ENCODE measurements at places on chromosomes 11 and 22.

- no peak for DNase-seq
Observed at GRCh38 chr11:46240371-46240770, 37.1 kb upstream of the CREB3L1 start.

GRCh38 chr22:45966895-45967365 lies 10.0 kb downstream of the WNT7B start:
- no peak for DNase-seq

DNA sequence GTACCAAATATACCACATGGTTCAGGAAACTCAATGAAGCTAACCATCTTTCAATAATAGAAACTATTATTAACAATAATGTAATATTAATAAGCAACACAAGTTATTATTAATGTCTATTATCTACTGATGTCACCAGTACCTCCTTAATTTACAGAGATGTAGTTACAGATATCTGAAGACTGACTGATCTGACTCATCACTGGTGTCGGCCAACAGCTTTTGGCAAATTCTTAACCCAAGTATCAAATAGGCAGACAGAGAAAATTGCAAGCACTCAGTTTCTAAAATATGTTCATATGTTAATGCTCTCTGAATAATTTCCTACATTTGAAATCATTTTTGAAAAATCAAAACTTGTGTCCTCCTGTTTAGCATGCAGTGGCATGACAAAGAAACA lies 100.4 kb upstream of the DDI1 start:
- DNase-seq = no peak

DNA sequence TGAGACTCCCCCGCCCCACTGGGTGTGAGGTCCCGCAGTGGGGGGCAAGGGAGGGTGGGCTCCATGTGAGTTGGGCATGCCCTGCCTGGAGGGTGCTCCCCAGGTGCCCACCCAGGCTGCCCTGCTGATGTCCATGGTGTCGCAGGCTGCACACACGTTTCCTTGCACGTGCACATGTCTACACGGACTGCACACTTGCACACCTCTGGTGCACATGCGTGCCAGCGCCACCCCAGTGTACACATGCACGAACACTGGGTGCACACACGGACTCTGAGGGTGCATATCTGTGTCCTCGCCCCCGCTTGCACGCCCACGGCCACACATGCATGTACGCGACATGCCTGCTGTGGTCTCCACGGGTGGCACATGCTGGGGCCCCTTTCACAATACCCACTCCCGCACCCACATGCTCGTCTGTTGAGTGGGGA lies 35.2 kb upstream of the PRODH start:
- DNase-seq = no peak

DNA sequence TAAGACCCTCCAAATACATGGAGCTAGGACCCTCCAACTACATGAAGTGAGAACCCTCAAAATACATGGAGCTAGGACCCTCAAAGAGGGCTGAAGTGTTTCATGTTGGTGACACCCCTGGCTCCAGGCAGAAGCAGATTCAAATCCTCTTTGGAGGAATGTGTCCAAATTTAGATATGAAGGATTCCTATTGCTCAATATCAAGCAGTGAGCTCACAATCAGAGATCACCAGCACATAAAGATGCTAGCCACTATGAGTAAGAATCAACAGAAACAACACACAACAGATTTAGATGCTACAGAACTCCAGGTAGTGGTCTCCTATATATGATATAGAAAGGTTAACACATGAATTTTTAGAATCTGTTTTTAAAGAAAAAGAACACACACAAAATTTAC lies 11.2 kb upstream of the RAB3IL1 start:
- no peak for DNase-seq

GRCh38 chr22:45203150-45203951 lies 37.3 kb downstream of the KIAA0930 start:
- DNase-seq = no peak

- peak; percentile 61 for DNase-seq
Observed at GRCh38 chr11:92941676-92942571, 27.5 kb upstream of the MTNR1B start.

DNA sequence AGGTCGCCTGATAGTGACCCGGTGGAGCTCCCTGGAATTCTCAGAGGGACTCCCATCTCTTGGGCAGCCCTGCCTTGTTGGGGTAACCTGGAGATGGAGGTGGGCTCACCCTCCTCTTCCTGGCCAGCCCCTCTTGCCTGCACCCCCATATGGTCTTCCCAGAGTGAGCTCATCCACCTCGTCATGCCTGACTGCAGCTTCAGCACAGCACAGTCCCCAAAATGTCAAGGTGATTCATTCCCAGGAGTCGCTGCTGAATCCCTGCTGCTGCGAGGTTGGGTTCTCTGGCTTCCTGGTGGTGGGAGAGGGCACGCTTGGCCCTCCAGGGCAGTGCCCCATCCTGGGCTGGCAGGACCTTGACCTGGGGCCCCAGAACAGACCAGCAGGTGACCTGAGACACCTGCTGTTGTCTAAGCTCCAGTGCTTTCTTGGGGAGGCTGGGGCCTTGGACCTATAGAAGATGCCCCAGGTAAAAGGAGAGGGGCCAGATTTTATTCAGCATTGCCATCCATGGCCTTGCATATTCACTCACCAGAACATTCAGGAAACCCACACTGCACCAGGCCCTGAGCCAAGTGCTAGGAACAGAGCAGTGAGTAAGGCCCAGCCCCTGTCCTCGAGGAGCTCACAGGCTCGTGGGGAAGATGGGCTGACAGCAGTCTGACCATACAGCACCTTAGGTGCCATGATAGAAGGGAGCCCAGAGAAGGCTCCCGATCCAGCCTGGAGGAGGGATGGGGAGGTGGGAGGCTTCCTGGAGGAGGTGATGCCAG lies 72.9 kb downstream of the CACNA1I start:
- no peak for DNase-seq

DNA sequence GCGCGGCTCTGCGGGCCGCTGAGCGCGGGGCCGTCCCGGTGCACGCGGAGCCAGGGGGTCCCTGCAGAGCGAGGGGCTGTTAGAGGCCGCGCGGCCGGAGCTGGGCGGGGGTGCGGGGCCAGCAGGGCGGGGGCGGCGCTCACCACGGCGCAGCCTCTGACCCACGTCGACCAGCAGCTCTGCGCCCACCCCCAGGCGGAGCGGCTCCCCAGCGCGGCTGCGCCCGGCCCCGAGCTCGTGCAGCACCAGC lies 385 bp upstream of the SCO2 start:
- DNase-seq = no peak

GRCh38 chr11:126727381-126727780 lies 273.2 kb downstream of the KIRREL3 start:
- no peak for DNase-seq

GRCh38 chr11:84899134-84899533 lies 728.0 kb downstream of the DLG2 start:
- no peak for DNase-seq

- DNase-seq = peak; percentile 43
Observed at GRCh38 chr11:27296497-27296896, 66.5 kb downstream of the CCDC34 start.

- DNase-seq = peak; percentile 79
Observed at GRCh38 chr11:32829680-32830412, at the start of gene PRRG4. TSS of gene PRRG4 (plus strand) at chr11:32829927. CDS start at chr11:32830530, 603 bp downstream.

DNA sequence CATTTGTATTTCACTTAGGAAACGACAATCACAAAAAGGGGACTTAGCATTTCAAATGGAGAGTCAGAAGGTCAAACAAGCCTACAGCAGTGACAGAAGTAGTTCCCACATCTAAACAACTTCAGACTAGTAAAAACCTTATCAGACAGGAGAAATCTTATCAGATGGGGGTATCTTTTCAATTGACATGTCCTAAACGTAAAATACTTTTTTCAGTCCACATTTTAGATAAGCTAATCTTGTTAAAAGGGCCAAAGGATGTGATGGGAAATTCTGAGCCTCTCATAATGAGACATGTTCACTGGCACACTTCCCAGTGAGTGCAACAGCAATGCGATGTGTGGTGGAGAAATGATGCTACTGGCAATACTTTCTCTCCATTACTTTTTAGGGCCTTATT lies 2.4 kb downstream of the MAPK1 start:
- DNase-seq = no peak

- no peak for DNase-seq
Observed at GRCh38 chr22:49427341-49427740, 400.3 kb downstream of the BRD1 start.

GRCh38 chr11:2797741-2798361 lies 87.7 kb downstream of the CDKN1C start:
- no peak for DNase-seq

GRCh38 chr11:104094576-104094975 lies 58.1 kb downstream of the DDI1 start:
- DNase-seq = no peak

DNA sequence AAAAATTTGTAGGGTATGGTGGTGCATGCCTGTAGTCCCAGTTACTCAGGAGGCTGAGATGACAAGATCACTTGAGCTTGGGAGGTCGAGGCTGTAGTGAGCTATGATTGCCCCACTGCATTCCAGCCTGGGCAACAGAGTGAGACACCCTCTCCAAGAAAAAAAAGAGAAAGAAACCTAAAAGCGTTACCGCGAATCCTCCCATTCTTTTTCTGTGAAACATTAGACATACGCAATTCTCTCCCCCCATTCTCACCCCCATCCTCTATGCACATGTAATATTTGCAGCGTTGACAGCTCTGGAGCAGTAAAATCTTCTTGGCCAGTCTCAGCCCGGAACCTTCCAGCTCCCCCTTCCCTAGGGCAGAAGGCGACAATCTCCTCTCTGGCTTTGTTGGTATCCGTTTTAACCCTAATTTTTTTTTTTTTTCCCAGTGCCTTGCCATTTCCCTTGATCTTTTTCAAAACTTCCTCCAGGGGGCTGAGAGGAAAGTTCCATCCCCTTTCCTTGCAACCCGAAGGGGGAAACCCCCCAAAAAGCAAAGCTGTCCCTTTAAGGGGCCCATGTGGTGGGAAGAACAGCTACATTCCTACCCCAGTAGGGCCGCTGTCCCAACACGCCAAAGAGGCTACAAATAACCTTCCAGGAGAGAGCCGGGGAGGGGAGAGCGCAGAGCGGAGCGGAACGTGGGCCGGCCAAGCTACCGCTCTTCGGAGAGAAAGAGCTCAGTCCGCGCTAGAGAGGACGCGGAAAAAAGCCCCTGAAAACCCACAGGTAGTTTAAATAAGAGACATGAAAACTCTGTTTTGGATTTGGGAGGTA lies 1.9 kb downstream of the LRP4 start:
- peak; percentile 77 for DNase-seq

DNA sequence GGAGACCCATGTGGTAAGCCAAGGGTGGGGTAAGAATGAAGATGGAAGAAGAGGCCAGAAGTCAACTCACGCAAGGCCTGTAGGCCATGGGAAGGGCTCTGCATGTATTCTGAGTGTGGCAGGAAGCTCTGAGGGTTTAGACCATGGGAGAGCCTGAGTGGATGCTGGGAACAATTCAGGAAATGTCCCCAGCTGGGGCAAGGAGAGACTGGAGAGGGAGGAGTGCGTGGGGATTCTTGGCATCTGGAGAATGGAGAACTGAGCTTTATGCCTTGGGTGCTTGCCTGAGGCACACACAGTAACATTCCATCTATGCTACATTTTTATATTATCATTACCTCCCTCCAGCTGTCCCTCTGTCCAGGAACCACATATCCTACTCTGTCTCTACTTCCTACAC lies 50.4 kb upstream of the CD82 start:
- no peak for DNase-seq

DNA sequence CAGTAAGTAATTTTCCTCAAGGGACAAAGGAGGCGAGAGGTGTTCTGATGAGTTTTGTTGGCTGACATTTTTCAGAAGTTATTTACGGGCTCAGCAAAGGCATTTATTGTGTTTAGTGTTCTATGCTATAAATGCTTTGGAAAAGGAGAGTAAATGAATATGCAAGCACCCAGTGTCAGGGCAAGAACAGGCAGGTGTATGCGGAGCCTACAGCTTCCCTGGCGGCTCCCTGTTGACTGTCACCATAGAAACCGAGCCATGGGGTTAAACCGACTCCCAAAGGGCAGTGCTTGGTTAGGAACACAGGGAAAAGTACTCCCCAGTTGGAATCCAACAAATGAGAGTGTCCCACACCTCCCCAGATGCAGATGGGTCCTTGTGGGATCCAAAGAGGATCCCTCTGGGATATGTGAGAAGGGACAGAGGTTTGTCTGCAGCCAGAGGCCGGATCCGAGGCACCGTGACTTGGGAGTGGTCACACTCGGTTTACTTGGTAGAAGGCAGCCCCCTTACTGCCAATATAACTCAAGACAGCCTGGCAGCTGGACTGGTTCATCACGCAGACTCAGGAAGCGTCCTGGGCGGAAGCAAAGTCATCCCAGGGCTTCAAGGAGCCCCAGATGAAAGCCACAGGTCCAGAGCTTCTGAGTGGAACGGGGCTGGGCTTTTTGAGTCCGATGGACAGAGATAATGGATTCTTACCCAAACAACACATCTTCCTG lies 329.7 kb downstream of the CTTN start:
- no peak for DNase-seq

DNA sequence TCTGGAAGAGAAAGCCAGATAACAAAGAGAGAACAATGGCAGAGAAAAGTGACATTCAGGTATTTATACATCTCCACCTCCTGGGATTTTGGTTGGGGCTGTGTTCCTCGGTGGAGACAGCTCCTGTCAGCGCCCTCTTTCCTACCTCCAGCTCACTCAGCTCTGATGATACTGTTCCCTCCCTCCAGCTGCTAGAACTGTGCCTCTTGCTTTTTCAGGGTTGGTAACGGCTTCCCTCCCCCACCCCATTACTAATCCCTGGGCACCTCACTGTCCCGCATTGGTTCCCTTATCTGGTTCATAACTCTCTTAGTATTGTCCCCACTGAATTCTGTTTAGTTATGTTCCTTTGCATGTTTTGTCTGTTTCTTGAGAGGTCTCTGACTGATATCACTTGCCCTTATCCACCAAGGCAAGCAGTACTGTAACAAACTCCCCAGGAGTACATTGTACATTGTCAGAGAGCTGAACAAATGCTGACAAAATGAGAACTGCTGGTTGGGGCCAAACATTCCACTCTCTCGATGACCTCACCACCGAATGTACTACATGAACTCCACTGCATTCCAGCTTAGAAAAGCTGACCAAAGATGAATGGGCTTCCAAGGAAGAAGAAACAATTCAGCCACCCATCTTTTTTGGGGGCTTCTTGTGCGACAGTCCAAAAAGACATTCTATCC lies 5.7 kb upstream of the FBXO3 start:
- DNase-seq = no peak

GRCh38 chr11:131041331-131042040 lies 125.2 kb upstream of the SNX19 start:
- no peak for DNase-seq

GRCh38 chr11:88410656-88411055 lies 73.1 kb upstream of the CTSC start:
- no peak for DNase-seq

DNA sequence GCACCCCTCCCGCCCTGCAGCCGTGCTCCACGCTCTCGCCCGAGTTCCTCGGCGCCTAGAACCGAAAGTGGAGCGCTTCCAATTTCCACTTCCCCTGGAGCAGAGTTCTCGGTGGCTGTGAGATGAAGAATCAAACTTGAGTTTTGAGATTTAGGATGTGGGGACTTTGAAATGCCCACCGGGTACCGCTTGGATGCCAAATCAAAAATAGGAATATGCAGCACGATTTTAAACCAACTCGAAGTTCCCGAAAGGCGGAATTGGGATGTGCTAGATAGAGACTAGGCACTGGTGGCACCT lies 569 bp downstream of the POLA2 start:
- no peak for DNase-seq
